ENCODE measurements at places on chromosomes 13 and 19.

GRCh38 chr13:53822136-53822535, 793.5 kb downstream of the OLFM4 start:
- no peak for DNase-seq

DNA sequence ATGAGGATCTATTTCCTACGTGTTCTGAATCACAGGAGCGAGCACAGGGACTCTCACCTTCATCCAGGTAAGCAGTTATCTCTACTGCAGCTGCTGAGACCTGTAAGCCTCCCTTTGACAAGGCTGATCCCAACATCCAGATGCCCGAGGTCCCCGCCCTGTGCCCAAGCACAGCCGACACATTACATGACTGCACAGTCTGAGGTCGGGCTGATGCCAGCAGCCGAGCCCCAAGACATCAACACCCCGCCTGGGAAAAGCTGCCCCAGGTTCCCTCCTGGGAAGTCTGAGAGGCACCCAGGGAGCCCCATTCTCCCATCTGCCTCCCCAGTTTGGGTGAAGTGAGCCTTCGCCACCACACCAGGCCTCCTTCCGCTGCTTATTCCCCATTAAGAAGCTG, 95.9 kb downstream of the COL4A1 start:
- DNase-seq = no peak

- DNase-seq = peak; percentile 34
Observed at GRCh38 chr19:13718733-13719132, 45.6 kb upstream of the MRI1 start.

GRCh38 chr19:44903602-44904425, 1.8 kb upstream of the APOE start:
- peak; percentile 74 for DNase-seq

- no peak for DNase-seq
Observed at GRCh38 chr19:30293051-30293785, 79.0 kb upstream of the ZNF536 start.

GRCh38 chr19:51531349-51532315, at the start of gene SIGLEC6:
SIGLEC6 (minus strand) TSS chr19:51531670; CDS start chr19:51531648, 22 bp downstream.
- peak; percentile 47 for DNase-seq

- no peak for DNase-seq
Observed at GRCh38 chr19:46159418-46160232, 11.6 kb downstream of the IGFL2 start.

DNA sequence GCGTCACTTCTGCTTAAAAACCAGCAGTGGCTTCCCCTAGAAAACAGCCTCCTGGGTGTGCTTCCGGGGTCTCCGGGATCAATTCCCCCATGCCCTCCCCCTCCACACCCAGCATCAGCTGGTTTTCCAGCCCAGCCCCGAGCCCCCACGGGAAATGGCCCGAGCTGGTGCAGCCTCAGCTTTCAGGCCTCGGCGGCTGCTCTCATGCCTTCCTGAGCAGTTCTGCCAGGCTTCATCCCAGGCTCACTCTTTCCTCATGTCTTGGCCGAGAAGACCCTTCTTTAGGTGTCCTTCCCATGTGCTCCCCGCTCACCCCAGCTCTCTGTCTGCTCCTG, 103.1 kb upstream of the RNF113B start:
- DNase-seq = no peak

- DNase-seq = no peak
Observed at GRCh38 chr19:10895920-10896319, 24.6 kb downstream of the CARM1 start.

DNA sequence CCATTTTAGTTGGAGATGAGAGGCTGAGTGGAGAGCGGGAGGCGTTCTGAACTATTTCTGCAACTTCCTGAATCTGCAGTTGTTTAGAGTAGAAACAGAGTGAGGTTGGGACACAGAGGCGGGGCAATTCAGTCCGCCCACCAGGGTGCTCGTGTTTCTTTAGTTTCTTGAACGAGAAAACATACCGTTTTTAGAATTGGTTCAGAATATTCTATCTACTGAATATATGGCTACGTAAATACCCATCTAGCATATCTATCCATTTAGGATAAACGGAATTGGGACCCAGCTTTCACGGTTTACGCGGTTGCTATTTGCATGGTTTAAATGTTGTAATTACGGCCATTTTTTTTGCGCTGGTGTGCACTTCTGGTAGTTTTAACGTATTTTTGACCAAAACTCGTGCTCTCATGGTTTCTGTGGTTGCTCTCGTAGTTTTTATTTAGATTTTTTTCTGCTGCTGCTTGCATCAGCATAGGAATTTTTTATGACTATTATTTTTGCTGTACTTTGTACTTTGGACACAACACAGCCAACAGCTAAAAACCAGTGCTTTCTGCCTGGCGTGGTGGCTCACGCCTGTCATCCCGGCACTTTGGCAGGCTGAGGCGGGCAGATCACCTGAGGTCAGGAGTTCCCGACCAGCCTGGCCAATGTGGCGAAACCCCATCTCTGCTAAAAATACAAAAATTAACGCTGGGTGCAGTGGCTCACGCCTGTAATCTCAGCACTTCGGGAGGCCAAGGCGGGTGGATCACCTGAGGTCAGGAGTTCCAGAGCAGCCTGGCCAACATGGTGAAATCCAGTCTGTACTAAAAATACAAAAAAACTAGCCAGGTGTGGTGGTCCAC, 32.7 kb downstream of the TIMM13 start:
- DNase-seq = no peak

GRCh38 chr13:112772539-112772909, 82.7 kb downstream of the ATP11A start:
- DNase-seq = no peak

DNA sequence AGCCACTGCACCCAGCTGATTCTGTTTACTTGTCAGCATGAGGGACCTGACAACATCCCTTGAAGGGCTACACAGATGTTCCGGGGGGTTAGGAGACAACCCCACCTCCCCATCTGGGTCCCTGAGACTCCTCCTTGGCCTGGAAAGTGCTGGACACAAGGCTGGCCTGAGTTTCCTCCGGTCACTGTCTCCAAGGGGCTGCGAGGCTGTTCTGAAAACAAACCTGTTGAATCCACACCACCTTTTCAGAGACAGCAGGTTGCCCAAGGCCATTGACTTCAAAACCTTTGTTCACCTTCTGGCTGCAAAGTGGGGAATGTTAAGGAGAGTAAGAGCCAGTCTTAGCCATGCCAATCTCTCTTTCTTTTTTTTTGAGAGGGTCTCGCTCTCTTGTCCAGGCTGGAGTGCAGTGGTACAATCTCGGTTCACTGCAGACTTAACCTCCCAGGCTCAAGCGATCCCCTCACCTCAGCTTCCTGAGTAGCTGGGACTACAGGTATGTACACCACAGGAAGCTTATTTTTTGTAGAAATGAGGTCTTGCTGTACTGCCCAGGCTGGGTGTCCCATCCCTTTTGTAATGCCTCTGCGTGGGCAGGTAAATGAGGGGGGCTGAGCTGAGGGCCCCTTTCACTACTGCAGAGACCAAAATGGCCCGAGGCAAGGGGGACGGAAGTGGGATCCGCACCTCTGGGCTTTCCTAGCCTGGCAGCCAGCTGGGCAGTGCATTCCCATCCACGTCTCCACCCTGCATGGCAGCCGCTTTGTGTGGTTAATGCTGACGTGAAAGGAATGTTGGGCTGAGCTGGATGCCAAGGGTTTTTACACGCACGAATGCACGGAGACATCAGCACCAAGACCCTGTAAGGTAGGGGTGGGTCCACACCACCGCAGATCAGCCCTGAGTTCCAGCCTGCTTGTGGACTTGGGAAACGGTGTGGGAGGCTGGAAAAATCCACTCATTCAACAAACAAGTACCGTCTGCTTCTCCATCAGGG, 1.9 kb upstream of the ZNF628 start:
- no peak for DNase-seq

DNA sequence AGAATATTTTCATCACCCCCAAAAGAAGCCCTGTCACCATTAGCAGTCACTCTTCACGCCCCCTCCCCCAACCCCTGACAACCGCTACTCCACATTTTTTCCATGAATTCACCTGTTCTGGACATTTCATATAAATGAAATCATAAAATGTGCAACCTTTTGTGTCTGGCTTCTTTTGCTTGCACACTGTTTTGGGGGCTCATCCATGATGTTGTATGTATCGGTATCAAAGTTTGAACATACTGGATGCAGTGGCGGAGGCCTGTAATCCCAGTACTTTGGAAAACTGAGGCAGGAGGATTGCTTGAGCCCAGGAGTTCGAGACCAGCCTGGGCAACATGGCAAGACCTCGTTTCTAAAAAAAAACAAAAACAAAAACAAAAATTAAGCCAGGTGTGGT, 7.2 kb downstream of the GADD45B start:
- DNase-seq = no peak

DNA sequence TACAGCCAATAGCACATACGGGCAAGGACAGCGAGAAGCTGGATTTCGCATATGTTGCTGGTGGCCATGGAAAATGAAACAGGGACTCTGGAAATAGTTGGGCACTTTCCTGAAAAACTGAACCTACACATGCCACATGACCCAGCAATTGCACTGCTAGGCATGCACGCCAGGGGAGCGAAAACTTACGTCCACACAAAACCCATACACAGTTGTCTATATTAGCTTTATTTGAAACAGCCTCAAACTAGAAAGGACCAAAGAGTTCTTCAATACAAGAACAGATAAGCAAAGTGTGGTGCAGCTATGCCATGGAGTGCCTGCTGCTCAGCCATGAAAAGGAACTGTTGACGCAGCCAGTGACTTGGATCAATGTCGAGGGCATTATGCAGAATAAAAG, 7.3 kb upstream of the SPACA7 start:
- DNase-seq = no peak

- DNase-seq = no peak
Observed at GRCh38 chr19:5018224-5019015, 49.5 kb downstream of the KDM4B start.

- DNase-seq = no peak
Observed at GRCh38 chr13:46168341-46168740, 13.6 kb downstream of the LCP1 start.

GRCh38 chr13:47066226-47066625, 169.4 kb upstream of the HTR2A start:
- DNase-seq = no peak

GRCh38 chr19:49850487-49851342, at the start of gene PTOV1:
PTOV1 (plus strand) TSS chr19:49851159.
- peak; percentile 92 for DNase-seq

DNA sequence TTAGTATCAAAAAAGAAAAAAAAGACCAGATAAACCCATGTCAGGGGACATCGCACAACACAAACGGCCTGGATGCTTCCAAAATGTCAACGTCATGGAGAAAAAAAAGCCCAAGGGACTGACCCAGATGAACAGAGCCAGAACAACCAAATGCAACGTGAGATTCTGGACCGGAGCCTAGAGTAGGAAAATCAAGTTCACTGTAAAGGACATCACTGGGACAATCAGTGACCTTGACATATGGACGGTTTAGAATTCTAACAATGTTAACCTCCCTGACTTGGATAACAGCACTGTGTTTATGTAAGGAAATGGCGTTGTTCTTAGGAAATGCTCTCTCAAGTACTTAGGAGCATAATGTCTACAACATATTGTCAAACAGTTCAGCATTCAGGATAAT, 15.1 kb upstream of the EMP3 start:
- DNase-seq = no peak

GRCh38 chr13:39599842-39600241, 3.2 kb downstream of the LHFPL6 start:
- no peak for DNase-seq

DNA sequence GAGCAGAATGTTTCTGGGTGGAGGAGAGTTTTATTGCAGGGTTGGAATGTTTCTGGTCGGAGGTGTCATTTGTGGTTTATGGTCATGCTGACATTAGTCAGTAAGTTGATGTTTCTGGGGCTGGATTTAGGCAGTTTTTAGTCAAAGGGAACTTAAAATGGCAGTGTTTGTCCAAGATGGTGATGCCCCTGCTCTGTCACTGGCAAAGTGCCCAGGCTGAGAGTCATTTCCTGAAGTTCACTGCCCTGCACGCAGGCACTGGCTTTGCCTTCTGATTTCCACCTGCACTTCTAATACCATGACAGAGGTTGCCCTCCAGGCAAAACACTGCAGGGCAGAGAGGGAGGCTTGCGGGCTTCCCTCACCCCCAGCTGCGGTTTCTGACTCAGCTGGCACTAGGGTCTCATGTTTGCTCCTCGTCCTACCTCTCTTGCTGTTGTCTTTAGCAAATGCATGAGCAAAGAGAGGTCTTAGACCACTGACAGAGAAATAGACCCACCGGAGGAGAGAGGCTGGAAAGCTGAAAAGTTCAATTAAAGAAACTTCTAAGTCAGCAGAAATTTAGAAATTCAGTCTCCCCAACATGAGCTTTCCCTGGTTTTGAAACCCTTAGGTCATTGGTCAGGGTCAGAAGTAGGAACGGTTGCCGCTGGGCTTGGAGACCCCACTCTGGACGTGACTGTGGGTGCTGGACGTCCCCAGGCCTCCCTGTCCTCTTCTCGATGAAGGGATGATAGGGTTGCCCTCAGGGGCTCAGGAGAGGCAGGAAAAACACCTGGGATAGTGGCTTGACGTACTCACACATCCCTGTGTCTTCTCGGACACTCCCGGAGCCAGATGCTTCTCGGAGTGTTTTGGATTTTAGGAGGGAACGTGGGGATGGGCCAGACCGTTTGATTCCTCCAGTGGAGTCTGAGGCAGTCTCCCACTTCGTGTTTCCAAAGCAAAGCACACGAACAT, 26.3 kb downstream of the TMEM255B start:
- DNase-seq = no peak

DNA sequence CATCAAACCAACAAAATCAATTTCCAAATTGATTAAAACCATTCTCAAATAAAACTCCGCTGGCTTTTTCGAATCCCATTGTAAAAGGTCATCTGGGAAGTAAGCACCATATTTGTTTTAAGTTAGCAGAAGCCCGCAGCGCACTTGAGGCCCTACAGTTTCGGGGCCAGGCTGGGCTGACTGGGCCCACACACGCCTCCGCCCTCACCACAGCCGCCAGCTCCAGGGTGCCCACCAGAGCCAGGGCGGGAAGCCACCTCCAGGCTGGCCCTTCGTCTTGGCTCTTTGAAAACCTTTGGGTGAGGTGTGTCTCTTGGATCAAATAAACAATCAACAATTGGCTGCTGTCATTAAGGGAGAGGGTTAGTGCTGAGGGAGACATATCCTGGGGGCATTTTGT, 133.3 kb downstream of the SOX1 start:
- DNase-seq = no peak

DNA sequence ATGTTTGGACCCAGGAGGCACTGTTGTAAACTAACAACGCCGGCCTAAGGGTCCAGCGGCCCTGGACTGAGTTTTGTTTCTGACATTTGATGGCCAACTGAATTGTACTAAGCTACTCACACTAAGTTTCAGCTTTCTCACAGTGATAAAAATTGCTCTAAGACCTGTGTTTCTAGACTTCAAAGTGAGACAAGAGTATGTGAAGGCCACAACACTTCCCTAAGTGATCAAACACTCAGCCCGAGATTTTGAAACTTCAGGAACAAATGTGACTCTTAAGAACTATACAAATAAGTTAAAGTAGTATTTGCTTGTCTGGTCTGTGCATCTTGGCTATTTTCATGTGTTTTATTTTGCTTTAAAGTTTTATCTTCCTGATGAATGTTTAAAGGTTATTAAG, 30.2 kb downstream of the EFNB2 start:
- no peak for DNase-seq

GRCh38 chr13:43058831-43059230, 35.4 kb downstream of the DNAJC15 start:
- no peak for DNase-seq

GRCh38 chr19:4493929-4494690, 22.0 kb downstream of the HDGFL2 start:
- DNase-seq = no peak
